Stimulated activated CD4-positive, alpha-beta T cell treated with anti-CD3 and anti-CD28 coated beads, Interleukin-15, amount 100 ng/mL, for 1 hour (primary cell): ENCODE measurements at places on chromosomes 2 and 18.

DNA sequence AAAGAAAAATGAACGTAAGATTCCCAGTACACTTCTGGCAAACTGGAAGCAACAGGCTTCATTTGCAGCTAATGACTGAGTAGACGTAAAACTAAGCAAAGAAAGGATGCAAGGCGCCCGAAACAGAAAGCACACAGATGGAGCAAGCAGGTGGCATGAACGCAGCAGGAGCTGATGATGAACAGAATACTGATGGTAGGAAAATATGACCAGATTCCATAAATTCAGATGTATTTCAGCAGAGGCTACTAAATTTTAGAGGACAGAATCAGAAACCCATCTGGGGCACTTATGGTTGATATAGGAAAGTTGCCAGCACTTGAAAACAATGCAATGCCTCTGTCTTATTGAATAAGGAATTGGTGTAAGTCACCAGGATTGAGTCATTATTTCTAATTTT, 658.7 kb upstream of the LINC00305 start:
- no peak for DNase-seq

GRCh38 chr2:69251943-69252342, 135.1 kb downstream of the GFPT1 start:
- no peak for DNase-seq

- no peak for DNase-seq
Measured at GRCh38 chr2:234420408-234420807, 76.5 kb downstream of the ARL4C start.

DNA sequence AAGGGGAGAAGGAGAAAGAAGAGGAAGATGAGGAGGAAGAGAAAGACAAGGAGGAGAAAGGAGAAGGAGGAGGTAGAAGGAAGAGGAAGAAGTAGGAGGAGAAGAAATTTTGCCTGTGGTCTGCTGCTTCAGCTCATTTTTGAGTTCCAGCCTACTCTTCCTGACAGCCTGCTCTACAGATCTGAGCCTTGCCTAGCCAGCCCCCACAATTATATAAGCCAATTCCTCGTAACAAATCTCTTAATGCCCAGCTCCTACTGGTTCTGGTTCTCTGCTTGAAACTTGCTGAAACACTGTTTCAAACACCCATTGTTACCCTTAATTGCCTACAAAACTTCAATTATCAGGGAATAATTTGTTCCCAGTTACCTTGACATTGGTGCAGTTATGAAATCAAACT, 1014.2 kb upstream of the CELF4 start:
- no peak for DNase-seq

- no peak for DNase-seq
Measured at GRCh38 chr2:223847410-223847809, 10.0 kb upstream of the AP1S3 start.

GRCh38 chr2:195732574-195732973, 75.5 kb downstream of the SLC39A10 start:
- no peak for DNase-seq

- no peak for DNase-seq
Measured at GRCh38 chr18:10153924-10154752, 240.3 kb downstream of the VAPA start.

DNA sequence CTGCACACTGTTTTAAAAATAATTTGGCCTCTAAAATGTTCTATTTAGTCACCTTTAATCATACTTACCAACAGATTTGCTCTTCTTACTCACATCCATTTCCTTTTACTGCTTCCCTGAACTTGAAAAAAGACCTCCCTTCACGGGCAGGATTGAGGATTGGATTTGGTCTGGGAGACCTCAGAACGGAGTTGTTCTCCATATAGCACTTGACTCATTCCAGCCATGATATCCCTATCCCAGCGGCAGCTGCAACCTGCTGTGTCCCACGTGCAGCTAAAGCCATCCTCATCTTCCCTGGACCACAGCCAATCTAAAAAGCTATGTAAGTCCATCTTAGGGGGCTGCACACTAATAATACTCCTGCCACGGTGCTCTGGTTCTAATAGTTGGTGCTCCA, 97.0 kb upstream of the PTPRM start:
- no peak for DNase-seq

DNA sequence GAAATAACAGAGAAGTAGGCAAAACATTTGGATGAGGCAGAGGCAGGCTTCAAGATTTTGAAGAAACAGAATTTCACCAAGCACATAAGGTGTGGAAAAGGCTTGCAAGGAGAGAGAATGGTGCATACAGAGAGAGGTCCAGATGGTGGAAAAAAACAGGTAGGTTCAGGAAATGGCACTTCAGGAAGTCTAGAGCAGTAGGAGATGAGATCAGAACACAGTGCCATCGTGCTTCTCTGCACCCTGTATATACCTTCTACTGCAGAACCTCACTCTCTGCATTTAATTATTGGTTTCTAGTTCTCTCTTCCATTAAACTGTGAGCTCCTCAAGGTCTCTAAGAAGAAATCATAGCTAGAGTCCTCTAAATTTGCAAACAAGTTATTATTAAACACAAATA, 2.4 kb downstream of the PAIP2B start:
- DNase-seq, result no peak

GRCh38 chr18:31685097-31686082, 1.0 kb upstream of the B4GALT6 start:
- DNase-seq, result no peak
